ENCODE measurements at places on chromosomes 1 and 21.

GRCh38 chr1:193747579-193747978 lies 561.2 kb upstream of the B3GALT2 start:
- DNase-seq = no peak

DNA sequence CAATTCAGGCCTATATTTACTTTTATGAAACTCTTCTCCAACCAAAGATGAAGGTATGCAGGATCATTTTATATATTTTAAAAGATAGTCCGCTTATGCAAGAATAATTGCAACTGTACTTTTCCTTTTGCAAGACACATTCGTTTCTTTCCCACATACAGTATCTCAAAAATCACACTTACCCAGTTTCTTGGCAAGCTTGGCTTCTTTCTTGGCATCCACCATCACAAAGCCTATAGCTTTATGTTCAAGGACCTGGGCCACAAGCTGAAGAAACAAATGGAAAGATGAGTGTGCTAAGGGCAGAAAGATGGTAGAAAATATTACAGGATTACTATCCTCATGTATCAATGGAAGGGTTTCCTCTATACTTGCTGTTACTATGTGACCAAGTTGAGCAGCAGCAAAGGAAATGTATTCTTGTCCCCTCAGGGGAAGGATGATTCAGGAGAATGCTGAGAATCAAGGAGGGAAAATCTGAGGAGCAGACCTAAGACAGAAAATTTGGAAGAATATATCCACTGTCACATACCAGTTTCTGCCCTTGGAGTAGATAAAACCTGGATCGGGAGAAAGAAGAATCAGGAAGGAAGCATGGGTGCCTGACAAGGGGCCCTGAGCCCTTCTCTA lies 23.8 kb downstream of the CASQ2 start:
- no peak for DNase-seq

GRCh38 chr1:2555634-2556276 lies 416 bp upstream of the TNFRSF14 start:
- peak; percentile 42 for DNase-seq

- no peak for DNase-seq
Observed at GRCh38 chr1:41714638-41715389, 203.9 kb downstream of the HIVEP3 start.

DNA sequence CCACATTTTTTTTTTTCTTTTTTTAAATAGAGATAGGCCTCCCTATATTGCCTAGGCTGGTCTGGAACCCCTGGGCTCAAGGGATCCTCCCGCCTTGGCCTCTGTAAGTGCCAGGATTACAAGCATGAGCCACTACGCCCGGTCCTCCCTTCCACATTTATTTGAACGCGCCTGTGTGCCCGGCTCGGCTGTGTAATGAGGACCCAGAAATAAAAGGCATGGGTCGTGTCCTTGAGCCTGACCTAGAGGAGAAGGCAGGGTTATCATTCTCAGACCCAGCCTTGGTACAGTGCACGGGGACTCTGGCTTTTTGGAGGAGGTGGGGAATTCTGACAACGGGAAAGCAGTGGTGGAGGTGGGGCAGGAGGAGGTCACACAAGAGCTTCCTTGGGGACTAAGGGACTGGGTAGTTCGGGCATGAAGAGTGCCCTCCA lies 841 bp downstream of the CENPF start:
- DNase-seq = peak; percentile 16

Measured in endothelial cell of umbilical vein (primary cell).